ENCODE measurements at places on chromosomes 11 and 22. TPM values are rescaled to one million over a fixed set of nuclear protein-coding genes. Genes with fewer than 3 reads are reported as not detected.

Gene OR10S1
- not detected for total RNA-seq

DNA sequence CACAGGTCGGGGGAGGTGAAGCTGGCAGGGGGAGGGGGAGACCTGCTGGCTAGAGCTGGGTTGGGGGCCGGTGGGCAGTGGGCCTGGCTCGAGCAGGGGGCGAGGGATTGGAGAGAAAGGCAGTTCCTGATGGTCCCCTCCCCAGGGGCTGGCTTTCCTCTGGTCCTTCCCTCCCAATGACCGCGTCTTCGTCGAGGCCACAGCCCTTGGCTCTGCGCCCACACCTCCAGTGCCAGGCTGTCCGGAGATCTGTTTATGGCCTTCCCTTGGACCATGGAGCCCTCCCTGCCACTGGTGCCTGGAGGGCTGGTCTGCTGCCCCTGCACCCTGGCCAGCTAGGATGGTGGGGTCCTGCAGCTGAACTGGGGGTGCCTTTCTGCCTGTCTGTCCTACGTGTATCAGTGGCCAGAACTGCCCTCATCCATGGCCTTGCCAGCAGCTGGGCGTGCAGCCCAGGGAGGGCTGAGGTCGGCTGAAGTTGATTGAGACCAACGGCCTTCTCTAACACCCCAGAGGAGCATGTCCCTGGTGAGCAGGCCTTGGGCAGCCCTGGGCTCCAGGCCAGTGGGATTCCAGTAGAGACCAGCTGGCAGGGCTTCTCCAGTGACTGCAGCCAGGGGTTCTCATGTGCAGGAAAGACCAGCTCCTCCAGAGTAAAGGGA lies 12.3 kb downstream of the TANGO2 start:
- peaks cover 22% of the 10 kb centered on the region for H3K4me1 ChIP-seq
- H3K36me3 ChIP-seq, result peaks cover 29% of the 10 kb centered on the region
- no peak for DNase-seq
- no peak overlapping the region for H3K27ac ChIP-seq

DNA sequence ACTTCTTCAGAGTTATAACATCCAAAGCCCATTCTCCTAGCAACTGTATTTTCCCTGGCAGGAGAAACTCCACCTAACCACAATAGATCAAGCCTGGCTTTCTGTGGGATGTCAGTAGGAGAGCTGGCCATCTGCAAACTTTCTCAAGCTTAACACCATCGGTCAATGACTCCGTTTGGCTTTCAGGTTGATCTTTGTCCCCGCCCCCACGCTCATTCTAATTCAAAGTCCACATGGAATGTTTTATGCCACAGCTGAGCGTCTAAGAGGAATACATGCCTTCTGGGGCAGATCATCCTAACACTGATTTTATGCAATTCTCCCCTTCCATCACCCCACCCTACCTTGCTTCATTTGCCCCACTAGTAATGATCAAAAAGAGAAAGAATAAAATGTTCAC lies 4.8 kb downstream of the GVQW3 start:
- H3K4me1 ChIP-seq, result peaks cover 13% of the 10 kb centered on the region
- no peak for DNase-seq
- no peak overlapping the region for H3K27ac ChIP-seq
- no peak overlapping the region for H3K4me3 ChIP-seq
- H3K36me3 ChIP-seq, result no peaks in the 10 kb centered on the region
- H3K27me3 ChIP-seq, result no peaks in the 10 kb centered on the region

DNA sequence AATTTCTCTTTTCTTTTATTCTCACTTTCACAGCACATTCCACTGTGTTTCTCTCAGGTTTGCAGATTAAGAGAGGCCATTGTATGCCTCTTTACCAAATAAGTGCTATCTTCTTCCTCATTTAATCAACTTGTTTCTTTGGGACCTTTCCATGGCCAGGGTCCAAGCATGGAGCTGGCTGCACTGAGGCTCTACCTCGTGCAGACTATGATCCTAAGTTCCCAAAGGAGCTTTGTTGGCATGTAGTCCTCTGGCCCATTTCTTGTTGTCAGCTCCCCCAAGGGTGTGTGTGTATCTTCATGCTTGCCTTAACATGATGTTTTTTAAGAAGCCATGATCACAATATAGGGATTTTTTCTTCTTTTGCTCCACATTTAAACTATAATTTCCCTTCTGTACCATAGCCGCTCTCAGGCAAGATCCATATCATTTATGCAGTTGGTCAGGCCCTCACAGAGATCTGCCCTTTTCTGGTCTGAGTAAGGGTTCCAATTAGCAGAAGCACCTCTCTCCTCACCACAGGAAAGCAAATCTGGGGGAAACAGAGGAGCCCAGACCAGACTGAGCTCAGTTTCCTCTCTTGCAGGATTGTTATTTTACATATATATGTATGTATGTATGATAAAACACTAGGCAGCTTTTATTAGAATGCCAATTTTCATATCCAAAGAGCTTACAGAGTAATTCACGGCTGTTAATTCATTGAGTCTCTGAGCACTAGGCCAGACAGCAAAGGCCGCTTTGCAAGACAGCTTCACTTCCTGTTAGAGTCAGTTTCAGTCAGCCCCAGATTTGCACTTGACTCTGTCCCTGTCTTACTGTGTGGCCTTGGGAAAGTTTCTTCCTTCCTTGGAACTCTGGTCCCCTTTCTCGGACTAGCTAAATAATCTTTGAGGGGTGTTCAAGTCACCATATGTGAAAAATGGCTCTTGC lies 34.3 kb downstream of the CYB5R2 start:
- no peak overlapping the region for H3K4me3 ChIP-seq
- H3K27me3 ChIP-seq, result no peaks in the 10 kb centered on the region
- H3K4me1 ChIP-seq, result peaks cover 9% of the 10 kb centered on the region

DNA sequence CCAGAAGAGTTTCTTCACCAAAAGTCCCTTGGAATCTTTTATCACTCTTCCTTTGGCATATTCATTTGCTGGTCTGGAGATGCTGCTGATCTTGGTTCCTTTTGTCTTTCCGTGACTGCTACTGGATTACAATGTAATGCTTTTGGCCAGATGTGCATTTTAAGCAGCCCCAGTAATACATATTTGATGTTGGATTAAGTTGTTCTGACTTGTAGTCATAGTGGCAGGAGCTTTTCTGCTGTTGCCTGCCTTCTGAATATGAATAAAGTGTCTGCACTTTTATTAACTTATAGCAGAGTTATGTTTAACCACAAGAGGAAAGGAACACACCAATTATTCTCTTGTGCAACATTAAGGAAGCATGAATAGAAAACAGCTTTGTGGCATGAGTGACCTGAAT lies 360.0 kb upstream of the DDI1 start:
- no peaks in the 10 kb centered on the region for H3K27me3 ChIP-seq
- no peak overlapping the region for H3K4me3 ChIP-seq
- H3K4me1 ChIP-seq, result no peaks in the 10 kb centered on the region
- no peak for DNase-seq
- H3K27ac ChIP-seq, result no peak overlapping the region
- H3K36me3 ChIP-seq, result no peaks in the 10 kb centered on the region

DNA sequence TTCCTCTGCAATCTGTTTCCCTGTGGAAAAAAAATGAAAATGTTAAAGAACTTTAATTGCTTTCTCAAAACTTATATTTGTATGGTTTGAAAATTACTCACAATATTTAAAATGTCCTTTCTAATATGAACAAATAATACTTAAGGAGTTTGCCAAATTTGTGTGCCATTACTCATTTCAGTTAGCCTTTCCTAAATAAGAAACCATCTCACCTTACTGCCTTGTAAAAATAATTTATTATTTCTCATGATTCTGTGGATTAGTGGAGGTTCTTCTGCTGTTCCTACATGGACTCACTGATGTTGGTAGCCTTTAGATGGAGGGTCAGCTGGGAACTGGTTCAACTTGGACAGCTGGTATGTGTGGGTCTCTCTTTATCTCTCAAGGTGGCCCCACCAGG lies 428.6 kb downstream of the CNTN5 start:
- no peak for DNase-seq
- H3K27ac ChIP-seq, result no peak overlapping the region
- H3K4me3 ChIP-seq, result no peak overlapping the region
- H3K27me3 ChIP-seq, result no peaks in the 10 kb centered on the region
- no peaks in the 10 kb centered on the region for H3K4me1 ChIP-seq

- peak overlapping the region; percentile 38 for H3K27ac ChIP-seq
- H3K27me3 ChIP-seq, result peaks cover 8% of the 10 kb centered on the region
- peaks cover 50% of the 10 kb centered on the region for H3K4me1 ChIP-seq
- H3K4me3 ChIP-seq, result no peak overlapping the region
These were observed 6.2 kb upstream of the SYT8 start for GRCh38 chr11:1828542-1828941.

Gene MEN1
- total RNA-seq, result 22.7 TPM

- H3K4me1 ChIP-seq, result peaks cover 76% of the 10 kb centered on the region
- H3K36me3 ChIP-seq, result peaks cover 7% of the 10 kb centered on the region
- H3K27me3 ChIP-seq, result no peaks in the 10 kb centered on the region
- no peak overlapping the region for H3K4me3 ChIP-seq
- H3K27ac ChIP-seq, result no peak overlapping the region
- DNase-seq, result peak; percentile 39
These were observed 692 bp upstream of the MOB2 start for GRCh38 chr11:1487091-1487850.

DNA sequence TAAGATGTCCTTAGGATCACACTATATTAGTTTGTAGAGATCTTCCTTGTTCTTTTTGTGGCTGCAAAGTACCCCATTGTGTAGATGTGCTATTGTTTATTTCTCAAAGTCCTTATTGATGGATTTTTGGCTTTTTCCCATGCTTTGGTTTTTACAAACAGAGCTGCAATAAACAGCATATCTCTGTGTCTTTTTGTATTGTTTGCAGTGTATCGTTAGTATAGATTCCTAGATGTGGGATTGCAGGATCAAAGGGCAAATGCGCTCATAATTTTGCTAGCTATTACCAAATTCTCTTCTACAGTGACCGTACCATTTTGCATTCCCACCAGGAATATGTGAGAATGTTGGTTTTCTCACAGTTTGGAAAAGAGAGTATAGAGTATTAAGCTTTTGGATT lies 27.5 kb upstream of the FTH1 start:
- DNase-seq, result no peak
- H3K27me3 ChIP-seq, result no peaks in the 10 kb centered on the region
- H3K4me1 ChIP-seq, result no peaks in the 10 kb centered on the region
- H3K4me3 ChIP-seq, result no peak overlapping the region
- no peak overlapping the region for H3K27ac ChIP-seq

DNA sequence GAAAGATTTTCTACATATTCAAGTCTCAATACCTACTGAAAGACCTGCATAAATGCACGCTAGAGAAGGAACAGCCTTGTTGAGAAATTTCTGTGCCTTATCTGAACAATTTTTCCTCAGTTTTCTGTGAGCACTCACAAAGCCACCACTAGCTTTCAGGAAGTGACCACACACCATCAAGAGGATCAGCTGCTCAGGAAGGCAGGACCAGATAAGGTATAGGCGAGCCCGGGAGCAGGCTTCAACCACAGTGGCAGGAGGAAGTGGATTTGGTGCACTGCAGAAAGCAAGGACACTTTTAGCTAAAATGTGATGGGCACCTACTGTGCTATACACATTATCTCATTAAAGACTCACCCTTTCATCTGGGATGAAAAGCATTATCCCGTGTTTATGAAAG lies 220.8 kb downstream of the RAB38 start:
- no peaks in the 10 kb centered on the region for H3K4me1 ChIP-seq
- H3K36me3 ChIP-seq, result no peaks in the 10 kb centered on the region
- no peaks in the 10 kb centered on the region for H3K27me3 ChIP-seq
- no peak overlapping the region for H3K4me3 ChIP-seq
- no peak for DNase-seq
- no peak overlapping the region for H3K27ac ChIP-seq

DNA sequence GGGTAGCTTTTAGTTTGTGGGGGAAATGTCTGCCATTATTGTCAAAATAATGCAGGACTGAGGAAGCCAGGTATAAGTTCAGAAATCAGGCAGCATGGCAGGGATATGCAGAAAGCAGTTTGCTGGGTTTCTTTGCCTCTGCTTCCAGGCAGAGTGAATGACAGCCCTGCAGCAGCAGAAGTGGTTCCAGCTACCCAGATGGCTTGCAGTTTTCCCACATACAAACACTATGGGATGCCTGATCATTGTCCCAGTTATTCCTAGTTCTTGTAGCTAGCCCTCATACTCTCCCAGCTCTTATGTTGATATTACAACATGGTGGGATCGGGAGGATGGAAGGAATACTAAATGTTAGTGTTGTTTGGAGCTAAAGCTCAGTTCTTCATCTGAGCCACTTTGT lies 2.8 kb upstream of the DIXDC1 start:
- H3K4me1 ChIP-seq, result peaks cover 36% of the 10 kb centered on the region
- no peak for DNase-seq
- no peaks in the 10 kb centered on the region for H3K36me3 ChIP-seq
- no peak overlapping the region for H3K27ac ChIP-seq
- no peak overlapping the region for H3K4me3 ChIP-seq

Gene VWCE
- total RNA-seq, result 1.2 TPM

DNA sequence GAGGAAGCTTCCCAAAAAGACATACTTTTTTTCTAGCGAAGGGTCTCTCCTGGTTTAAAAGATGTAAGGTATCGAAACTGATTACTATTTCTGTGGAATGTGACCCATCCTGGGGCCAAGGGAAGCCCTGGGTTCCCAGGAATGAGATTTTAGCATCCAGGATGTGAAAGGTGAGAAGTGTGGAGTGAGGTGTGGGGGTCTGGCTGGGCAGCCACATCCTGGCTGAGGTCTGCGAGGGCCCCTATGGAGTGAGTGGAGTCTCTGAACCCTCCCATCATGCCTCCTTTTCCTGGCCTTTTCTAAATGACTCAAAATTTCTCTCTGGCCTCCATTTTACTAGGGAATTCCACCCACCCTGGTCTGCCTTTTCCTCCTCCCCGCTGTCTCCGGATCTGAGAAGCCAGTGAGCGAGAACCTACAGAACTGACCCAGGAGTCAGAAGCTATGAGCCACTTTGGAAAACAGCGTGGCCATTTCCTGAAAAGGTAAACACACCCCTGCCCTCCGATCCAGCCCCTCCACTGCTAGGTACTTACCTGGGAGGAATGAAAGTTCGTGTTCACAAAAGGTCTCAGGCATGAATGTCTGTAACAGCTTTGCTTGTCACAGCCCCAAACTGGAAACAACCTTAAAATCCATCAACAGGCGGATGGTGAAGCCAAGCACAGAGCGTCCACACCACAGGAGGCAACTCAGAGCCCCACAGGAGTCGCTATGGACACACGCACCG lies 27.7 kb upstream of the SHANK2 start:
- no peak overlapping the region for H3K27ac ChIP-seq
- no peaks in the 10 kb centered on the region for H3K36me3 ChIP-seq
- no peak for DNase-seq
- no peak overlapping the region for H3K4me3 ChIP-seq
- no peaks in the 10 kb centered on the region for H3K27me3 ChIP-seq

DNA sequence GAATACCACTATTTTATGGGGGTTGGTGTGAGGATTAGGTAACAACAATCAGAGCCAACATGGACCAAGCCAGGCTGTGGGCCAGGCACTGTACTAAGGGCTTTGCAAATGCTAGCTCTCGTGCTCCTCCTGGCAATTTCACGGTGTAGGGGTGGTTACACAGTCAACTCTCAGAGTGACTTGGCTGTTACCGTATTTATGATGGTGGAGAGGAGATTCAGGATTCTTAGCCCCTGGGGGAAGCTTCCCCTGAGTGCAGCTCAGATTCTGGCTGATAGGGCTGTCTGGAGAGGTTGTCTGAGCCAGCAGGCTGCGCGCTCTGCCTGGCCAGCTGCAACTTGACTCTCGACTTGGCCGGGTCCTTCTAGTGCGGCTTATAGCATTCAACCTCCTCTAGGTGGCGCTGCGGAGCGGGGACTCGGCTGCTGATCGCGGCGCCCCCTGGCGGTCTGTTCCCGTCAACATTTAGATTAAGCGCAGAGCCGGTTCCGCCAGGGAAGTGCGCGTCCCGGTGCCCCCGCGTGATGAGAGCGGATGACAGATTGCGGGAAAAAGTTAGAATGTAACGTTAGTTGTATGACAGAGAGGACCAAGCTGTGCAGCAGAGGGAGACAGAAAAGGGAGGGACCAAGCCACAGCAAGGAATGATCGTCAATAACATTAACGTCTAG lies 4.5 kb upstream of the NCF4 start:
- no peak overlapping the region for H3K27ac ChIP-seq
- H3K4me1 ChIP-seq, result no peaks in the 10 kb centered on the region
- H3K4me3 ChIP-seq, result no peak overlapping the region
- H3K27me3 ChIP-seq, result no peaks in the 10 kb centered on the region
- no peaks in the 10 kb centered on the region for H3K36me3 ChIP-seq

All from lower lobe of right lung (tissue), 2 donors.